Right atrium auricular region (tissue), 2 donors: ENCODE measurements at places on chromosomes 1 and 21. TPM values are rescaled to one million over a fixed set of nuclear protein-coding genes. Genes with fewer than 3 reads are reported as not detected.

- H3K4me1 ChIP-seq, result peaks cover 90% of the 10 kb centered on the region
- H3K36me3 ChIP-seq, result no peaks in the 10 kb centered on the region
- no peak overlapping the region for H3K4me3 ChIP-seq
- H3K27me3 ChIP-seq, result no peaks in the 10 kb centered on the region
- DNase-seq, result peak; percentile 71
- H3K27ac ChIP-seq, result peak overlapping the region; percentile 85
Measured at GRCh38 chr1:156898161-156898566, 4.6 kb downstream of the PEAR1 start.

DNA sequence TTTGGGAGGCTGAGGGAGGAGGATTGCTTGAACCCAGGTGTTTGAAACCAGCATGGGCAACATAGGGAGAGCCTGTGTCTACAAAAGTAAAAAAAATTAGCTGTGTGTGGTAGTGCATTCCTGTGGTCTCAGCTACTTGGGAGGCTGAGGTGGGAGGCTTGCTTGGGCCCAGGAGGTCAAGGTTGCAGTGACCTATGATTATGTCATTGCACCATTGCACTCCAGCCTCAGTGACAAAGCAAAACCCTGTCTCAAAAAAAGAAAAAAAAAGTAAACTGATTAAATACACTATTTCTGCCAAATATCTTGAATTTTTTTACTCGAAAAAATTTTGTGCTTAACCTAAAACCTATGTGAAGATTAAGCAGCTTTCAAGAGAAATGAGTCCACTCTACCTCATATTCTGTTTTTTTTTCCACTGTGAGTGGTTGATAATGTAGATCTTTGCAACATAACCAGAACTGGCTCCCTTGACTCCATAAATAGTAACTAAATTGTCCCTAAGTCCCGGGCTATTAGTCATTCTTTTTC, 19.4 kb upstream of the ZNF281 start:
- no peak overlapping the region for H3K4me3 ChIP-seq
- DNase-seq, result no peak
- H3K36me3 ChIP-seq, result no peaks in the 10 kb centered on the region
- H3K27ac ChIP-seq, result no peak overlapping the region
- H3K4me1 ChIP-seq, result no peaks in the 10 kb centered on the region

DNA sequence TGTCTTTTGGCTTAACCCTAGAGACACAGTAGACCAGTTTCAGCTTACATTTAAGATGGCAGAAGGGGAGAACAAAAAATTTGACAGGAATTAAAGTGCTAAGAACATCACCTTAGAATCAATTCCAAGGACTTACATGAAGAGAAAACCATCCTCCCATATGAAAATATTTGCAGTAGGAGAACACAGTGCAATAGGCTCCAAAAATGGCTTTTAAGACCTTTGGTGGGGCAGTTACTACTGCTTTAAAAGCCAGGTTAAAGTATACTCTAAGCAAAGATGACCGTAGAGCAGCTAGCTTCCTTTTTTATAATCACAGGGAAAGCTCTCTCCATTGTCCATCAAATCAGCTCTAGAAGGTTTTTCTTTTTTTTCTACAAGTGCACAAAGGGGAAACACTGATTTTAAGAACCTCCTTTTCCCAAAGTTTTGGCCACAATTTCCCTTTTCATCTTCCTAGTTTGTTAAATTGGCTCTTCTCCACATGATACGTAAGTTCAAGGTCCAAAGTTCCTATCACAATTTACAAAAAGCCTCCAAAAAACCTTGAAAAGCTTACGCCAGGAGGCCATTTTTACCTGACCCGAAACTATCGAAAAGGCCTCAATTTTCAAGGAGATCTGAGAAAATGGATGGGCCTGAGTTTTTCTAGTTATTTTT, 3.3 kb downstream of the TXNIP start:
- H3K36me3 ChIP-seq, result peaks cover 45% of the 10 kb centered on the region
- no peak for DNase-seq
- no peaks in the 10 kb centered on the region for H3K27me3 ChIP-seq

- H3K4me3 ChIP-seq, result no peak overlapping the region
- H3K36me3 ChIP-seq, result peaks cover 70% of the 10 kb centered on the region
- DNase-seq, result no peak
- H3K27ac ChIP-seq, result no peak overlapping the region
- no peaks in the 10 kb centered on the region for H3K4me1 ChIP-seq
Measured at GRCh38 chr1:220001095-220001501, 45.2 kb downstream of the EPRS1 start.

Gene CD53
- total RNA-seq, result 7.0 TPM

DNA sequence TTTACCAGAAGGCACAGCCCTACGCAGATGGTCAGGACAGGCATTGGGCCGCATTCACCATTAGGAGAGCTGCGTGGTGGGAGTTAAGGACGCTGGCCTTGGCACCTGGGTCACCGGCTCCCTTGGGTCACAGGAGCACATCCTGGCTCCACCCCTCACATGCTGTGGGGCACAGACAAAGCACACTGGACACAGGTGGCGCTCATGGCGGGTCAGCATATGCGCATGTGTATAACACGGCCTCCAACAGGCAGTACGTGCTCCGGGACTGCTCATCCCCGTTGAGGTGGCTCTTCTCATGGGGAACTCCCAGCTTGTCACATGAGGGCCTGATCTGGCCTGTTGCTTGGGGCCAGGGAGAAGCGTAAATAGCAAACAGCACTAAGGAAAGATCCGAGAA, 25.0 kb downstream of the PGBD5 start:
- DNase-seq, result no peak
- no peaks in the 10 kb centered on the region for H3K4me1 ChIP-seq
- peak overlapping the region; percentile 52 for H3K27ac ChIP-seq
- H3K27me3 ChIP-seq, result no peaks in the 10 kb centered on the region

Gene WNT3A
- total RNA-seq, result not detected

GRCh38 chr1:209427811-209428210, 155.7 kb upstream of the CAMK1G start:
- no peak overlapping the region for H3K27ac ChIP-seq
- H3K4me1 ChIP-seq, result no peaks in the 10 kb centered on the region
- no peak overlapping the region for H3K4me3 ChIP-seq
- no peaks in the 10 kb centered on the region for H3K27me3 ChIP-seq

Gene PRAMEF5
- not detected for total RNA-seq

DNA sequence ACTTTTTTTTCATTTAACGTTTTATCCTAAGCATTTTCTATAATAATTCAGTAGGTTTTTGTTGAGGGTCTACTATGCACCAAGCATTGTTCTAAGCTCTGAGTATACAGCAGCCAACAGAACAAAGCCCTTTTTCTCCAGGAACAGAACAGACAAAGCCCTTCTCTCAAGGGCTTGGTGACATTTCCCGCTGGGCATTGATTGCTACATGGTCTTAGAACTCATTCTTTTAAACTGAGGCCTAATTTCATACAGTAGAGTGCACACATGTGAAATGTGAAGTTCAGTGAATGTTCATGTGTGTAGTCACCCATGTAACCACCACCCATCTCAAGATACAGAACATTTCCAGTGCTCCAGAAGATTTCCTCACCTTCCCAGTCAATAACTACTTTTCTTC, 15.2 kb upstream of the PDIK1L start:
- H3K27me3 ChIP-seq, result no peaks in the 10 kb centered on the region
- no peaks in the 10 kb centered on the region for H3K4me1 ChIP-seq
- no peak for DNase-seq
- H3K36me3 ChIP-seq, result no peaks in the 10 kb centered on the region
- H3K4me3 ChIP-seq, result no peak overlapping the region

GRCh38 chr1:84410328-84411095, 12.2 kb downstream of the DNASE2B start:
- H3K27ac ChIP-seq, result no peak overlapping the region
- H3K4me3 ChIP-seq, result no peak overlapping the region
- H3K36me3 ChIP-seq, result no peaks in the 10 kb centered on the region
- DNase-seq, result no peak

- H3K27ac ChIP-seq, result peak overlapping the region; percentile 61
- no peak for DNase-seq
- peaks cover 25% of the 10 kb centered on the region for H3K36me3 ChIP-seq
- H3K4me3 ChIP-seq, result no peak overlapping the region
Measured at GRCh38 chr1:36134505-36135329, 9.7 kb upstream of the COL8A2 start.
